NCI-H1092 treated with DMSO at 0.1 percent for 48 hours (cell line): ENCODE measurements at places on chromosomes 2 and 18.

- peak; percentile 58 for DNase-seq
These were observed 41.4 kb downstream of the STEAP3 start for GRCh38 chr2:119264781-119265692.

DNA sequence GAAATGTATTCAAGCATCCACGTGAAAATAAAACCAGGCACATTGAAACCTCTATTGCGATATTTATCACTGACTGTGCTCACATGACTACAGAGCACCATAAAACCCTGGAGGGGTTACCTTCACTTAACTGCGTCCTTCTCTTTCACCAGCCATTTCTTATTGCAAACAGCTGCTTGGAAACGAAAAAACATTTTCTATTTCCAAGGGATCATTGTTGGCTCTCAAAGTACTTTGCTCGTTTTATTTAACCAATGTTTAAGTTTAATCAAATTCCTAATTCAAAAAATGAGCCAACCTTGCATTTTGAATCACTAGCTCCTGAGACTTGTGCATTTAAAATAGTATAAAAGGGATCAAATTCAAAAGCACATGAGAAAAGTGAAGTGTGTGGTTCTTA is 134.4 kb downstream of the OSR1 start:
- no peak for DNase-seq

DNA sequence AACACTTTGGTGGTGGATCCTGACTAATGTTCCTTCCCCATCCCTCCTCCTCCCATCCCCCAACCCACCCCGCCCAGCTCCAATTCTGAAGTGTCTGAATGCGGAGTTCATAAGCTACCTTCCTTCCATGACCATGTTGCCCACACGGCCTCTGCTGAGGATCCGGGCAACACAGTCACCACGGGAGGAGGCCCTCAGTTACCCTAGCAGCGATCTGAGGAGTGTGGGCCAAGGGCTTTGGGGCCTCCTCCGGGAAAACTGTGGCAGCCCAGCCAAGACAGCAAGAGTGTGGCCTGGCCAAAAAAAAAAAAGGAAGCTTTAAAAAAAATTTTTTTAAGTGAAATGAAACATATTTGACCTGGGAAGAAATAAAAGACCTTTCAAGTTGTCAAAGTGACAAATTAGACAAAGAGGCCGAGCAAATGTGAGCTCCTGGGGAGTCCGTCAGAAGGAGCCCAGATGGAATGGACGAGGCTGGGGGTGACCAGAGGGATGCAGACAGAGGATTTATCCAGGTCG is 169.0 kb upstream of the PKDCC start:
- DNase-seq, result no peak

DNA sequence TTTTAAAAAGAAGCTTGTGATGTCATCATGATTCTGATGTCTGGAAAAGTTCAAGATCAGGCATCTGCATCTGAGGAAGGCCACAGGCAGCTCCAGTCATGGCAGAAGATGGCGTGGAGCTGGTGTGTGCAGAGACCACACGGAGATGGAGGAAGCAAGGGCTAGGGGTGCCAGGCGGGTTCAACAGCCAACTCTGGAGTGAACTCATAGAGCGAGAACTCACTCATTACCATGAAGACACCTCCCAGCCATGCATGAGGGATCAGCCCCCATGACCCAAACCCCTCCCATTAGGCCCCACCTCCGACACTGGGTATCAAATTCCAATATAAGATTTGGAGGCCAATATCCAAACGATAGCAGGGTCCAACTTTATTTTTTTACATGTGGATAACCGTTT is 61.6 kb downstream of the KCNG2 start:
- DNase-seq, result no peak

GRCh38 chr2:100944617-100945432 is 57.3 kb upstream of the RPL31 start:
- no peak for DNase-seq

GRCh38 chr2:105388971-105389381 is 9.9 kb downstream of the FHL2 start:
- DNase-seq, result no peak

- DNase-seq, result peak; percentile 4
These were observed 341.5 kb upstream of the ATP5MC3 start for GRCh38 chr2:175523001-175523400.

GRCh38 chr2:110215091-110215490 is 2.7 kb upstream of the MTLN start:
- no peak for DNase-seq

GRCh38 chr18:13317801-13318200 is 99.2 kb downstream of the LDLRAD4 start:
- no peak for DNase-seq

DNA sequence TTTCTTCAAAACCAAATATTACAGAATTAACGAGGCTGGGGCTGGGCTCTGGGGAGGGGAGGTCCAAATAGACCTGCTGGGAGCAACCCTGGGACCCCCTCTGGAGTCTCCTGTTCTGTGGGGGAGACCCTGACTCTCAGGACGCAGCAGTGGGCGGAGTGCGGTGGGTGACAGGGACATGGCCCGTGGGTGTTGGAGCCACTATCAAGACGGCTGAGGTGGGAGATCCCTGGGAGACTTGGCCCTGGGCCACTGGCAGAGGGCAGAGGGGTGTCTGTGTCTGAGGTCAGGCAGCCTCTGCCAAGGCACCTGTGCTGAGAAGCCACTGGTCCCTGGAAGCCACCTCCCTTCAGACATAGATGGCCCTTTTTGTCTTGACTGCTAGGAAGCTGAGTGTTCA is 79.5 kb upstream of the CTDP1 start:
- no peak for DNase-seq

GRCh38 chr2:60516383-60516811 is 37.1 kb downstream of the BCL11A start:
- DNase-seq, result no peak

DNA sequence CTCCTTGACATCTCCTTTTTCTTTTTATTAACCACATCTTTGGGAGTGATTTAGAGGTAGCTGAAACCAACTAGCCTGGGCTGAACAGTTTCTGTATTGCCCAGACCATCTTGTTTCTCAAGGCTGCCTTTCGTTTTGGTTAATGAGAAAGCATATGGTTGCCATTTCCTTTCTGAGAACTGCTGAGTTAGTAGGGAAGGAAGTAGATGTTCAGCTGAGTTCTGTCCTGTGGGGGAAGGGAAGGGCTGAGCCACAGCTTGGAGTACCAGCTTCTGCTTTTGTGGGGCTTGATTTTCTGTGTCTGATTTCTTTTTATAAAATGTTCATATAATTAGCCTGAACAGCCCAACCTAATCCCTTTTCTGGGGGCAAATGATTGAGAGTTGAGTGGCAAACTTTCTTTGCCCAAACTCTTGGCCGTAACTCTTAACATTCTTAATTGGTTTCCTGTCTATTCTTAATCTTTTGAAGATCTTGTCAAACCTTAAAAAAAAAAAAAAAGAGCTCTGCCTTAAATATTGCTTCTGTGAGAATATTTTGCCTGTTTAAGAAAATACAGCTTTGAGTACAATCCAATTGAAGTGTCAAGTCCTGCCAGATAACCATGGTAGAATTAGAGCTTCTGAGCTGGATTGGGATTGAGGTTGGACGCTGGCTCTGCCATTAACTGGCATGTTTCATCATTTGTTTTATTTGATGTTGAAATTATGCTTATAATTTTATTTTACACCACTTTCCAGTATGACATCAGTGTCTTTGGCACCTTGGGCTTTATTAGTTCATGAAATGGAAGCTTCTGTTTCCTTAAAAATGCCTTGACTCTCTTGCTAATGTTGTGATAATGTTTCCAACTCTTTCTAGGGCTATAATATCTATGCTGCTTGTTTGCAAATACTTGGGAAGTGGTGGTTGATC is 1.9 kb upstream of the NABP1 start:
- DNase-seq, result no peak

GRCh38 chr2:207825978-207826377 is 56.3 kb upstream of the FZD5 start:
- peak; percentile 13 for DNase-seq

- no peak for DNase-seq
These were observed 377.5 kb downstream of the CLIP4 start for GRCh38 chr2:29492701-29493100.

DNA sequence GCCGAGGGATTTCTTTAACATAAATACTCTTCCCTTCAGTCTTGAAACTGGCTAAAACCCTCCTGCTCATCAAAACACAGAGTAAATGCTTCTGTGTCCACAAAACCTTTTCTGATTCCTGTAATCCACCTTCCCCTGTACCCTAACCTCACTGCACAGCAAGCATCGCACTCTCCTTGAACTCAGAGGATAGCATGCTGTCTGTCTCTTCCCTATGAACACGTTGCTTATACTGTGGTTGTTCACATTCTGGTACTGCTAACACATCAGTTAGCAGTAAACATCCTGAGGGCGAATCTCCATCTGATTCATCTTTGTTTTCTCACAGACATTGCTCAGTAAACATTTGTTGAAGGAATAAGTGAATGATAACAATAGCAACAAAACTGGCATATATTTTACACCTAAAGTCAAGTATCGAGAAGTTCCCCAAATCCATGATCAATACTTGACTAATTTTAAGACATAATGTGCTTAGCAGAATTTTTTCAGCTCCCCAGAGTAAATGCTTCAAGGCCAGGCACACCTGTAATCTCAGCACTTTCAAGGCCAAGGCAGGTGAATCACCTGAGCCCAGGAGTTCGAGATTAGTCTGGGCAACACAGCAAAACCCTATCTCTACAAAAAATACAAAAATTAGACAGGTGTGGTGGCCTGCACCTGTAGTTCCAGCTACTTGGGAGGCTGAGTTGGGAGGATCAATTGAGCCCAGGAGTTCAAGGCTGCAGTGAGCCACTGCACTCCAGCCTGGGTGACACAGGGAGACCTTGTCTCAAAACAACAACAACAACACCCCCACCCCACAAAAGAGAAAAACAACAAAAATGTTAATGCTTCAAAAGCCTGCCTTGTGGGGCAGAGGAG is 45.6 kb upstream of the LPIN2 start:
- no peak for DNase-seq

- no peak for DNase-seq
These were observed 176.3 kb upstream of the FOSL2 start for GRCh38 chr2:28216331-28216730.

- DNase-seq, result no peak
These were observed 209.3 kb downstream of the EIPR1 start for GRCh38 chr2:3168230-3168891.

GRCh38 chr2:133434959-133435668 is 133.1 kb downstream of the NCKAP5 start:
- DNase-seq, result peak; percentile 49

DNA sequence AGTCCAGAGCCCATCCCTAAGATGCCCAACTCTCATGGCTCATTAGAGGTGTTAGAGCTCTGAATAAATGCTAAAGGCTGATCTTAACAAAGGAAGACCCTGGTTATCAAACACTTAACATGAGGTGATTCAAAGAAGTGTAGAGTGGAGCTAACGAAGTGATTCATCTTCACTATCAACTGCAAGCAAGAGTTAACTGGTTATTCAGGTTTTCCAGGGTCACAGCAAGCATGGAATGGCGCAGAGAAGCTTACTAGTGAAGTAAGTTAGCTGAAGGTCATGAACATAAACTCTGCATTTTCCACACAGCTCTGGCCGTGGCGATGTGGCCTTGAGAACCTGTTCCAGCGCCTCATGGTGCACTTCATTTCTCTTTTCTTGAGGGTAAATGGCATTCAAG is 17.0 kb downstream of the RND3 start:
- DNase-seq, result no peak

- DNase-seq, result no peak
These were observed 2.2 kb downstream of the PLEKHA3 start for GRCh38 chr2:178482437-178482836.

- DNase-seq, result no peak
These were observed 42.8 kb downstream of the METTL8 start for GRCh38 chr2:171390941-171391516.

GRCh38 chr18:52936931-52937330 is 596.9 kb downstream of the DCC start:
- DNase-seq, result no peak

DNA sequence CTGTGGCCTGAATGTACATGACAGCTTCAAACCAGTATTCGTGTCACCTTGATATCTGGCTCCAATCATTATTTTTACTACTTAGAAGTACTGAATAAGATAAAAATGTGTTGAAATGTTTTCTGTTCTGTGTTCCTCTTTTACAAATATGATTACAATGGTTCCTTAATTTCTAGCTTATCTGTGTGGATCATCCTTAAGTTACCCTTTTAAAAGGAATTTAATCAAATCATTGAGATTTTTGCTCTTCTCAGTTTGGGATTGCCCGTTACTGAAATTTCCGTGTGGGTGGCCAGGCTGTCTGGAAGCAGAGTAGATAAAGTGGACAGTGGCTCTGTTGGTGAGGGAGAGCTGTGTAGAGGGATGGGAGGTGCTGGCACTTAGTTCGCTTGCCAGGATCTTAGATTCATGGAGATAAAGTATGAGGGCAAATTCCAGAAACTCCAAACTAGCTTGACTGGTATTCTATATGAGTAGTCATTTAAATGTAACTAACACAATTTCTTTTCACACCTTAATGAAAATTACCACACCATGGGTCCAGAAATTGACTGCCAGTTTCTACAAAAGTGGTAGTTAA is 27.4 kb upstream of the SAG start:
- no peak for DNase-seq

- DNase-seq, result peak; percentile 15
These were observed 1.2 kb downstream of the CNOT9 start for GRCh38 chr2:218569661-218570500.

- no peak for DNase-seq
These were observed 17.5 kb upstream of the DOK6 start for GRCh38 chr18:69383186-69383585.

DNA sequence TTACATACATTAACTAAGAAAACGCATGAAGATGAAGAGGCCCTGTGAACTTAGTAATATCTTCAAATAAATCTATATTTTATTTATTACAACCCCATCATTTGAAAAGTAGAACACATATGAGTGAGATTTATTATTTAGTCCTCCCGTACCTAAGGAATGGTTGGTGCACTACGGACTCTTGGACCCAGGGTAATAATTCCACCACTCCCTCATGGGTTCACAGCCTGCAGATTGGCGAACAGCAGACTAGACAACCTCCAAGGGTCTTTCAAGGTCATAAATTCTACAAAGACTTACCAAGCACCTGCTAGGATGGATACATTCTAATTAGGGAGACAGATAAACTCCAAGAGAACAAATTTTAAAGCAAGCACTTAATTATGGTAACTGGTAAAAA is 51.6 kb downstream of the GALNT14 start:
- DNase-seq, result no peak

- DNase-seq, result no peak
These were observed 12.5 kb downstream of the RASGRP3 start for GRCh38 chr2:33488715-33489540.

- no peak for DNase-seq
These were observed 2.7 kb upstream of the TGIF1 start for GRCh38 chr18:3447068-3447894.

- DNase-seq, result no peak
These were observed 15.4 kb downstream of the ZNF516 start for GRCh38 chr18:76479351-76480238.

- no peak for DNase-seq
These were observed 51.7 kb upstream of the TFCP2L1 start for GRCh38 chr2:121336528-121337294.
